NCI-H345 (cell line): ENCODE measurements at places on chromosomes 16 and 17.

GRCh38 chr17:72656130-72656763, 436.2 kb downstream of the SLC39A11 start:
- DNase-seq: no peak

GRCh38 chr16:87264634-87265033, 52.6 kb downstream of the C16orf95 start:
- no peak for DNase-seq

DNA sequence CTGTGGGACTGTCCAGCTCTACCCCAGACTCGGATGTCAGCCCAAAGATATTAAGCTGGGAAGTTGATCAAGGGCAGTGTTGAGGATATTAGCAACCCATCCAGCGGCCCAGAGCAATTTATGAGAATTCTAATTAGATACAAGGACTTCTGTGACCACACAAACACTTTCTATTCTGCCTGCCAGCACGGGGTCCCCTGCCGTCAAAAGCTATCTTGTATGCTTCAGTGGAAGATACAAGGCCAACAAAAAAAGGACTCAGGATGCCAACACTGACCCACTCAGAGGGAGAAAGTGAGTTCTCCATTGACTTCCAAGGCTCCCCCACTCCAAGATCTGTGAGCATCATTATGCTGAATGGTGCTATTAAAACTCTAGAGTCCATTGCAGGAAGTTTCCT, 390.7 kb downstream of the GRIN2A start:
- DNase-seq: no peak

DNA sequence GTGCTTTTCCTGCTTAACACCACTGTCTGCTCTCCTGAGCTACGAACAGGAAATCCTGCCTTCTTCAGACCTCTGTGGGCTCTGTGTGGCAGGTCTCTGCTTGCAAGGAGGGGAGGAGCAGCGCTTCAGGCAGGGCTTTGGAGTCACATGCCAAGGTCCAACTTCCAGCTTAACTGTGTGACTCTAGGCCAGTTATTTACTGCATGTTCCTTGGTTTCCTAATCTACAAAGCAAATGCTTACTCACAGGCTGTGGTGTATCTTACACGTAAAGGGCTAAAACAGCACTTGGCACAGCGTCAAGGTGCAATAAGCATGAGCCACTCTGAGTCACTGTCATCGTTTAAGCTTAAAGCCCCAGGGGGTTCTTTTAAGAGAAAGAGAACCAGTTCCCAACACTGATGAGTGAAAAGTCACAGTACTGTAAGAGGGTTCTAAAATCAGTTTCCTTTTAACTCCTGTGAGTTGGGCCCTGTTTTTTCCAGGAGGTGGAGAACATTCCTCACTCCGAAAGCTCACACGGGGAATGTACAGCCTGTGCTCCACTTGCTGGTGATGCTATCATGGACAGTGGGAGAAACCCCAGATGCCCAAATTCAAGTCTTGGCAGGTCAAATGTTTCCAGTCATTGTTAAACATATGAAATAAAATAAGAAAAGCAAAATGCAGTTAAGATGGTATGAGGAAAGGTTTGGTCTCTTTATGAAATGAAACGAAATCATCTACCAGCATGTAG, 54.1 kb upstream of the BCAR1 start:
- DNase-seq: peak; percentile 65

DNA sequence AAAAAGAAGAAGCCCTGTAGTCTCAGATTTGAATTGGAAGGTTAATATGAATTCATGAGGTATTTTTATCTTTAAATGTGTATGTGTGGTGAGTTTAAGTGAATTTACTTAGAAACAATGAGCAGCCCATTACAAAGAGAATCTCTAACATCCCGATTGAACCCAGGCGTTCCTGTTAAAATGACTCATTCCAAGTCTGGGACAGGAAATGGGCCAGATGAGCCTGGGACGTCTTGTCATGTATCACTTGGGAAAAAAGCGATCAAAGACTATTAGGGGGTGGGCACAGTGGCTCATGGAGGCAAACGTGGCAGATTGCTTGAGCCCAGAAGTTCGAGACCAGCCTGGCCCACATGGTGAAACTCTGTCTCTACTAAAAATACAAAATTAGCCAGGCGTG, 81.6 kb downstream of the SEC14L1 start:
- no peak for DNase-seq

GRCh38 chr16:71658771-71659170, 32.8 kb downstream of the MARVELD3 start:
- no peak for DNase-seq

GRCh38 chr16:22073350-22073749, 19.0 kb upstream of the VWA3A start:
- DNase-seq: no peak

GRCh38 chr17:5785867-5786509, 201.7 kb upstream of the NLRP1 start:
- DNase-seq: no peak

- DNase-seq: no peak
Measured at GRCh38 chr17:72124438-72124775, 3.6 kb downstream of the SOX9 start.

DNA sequence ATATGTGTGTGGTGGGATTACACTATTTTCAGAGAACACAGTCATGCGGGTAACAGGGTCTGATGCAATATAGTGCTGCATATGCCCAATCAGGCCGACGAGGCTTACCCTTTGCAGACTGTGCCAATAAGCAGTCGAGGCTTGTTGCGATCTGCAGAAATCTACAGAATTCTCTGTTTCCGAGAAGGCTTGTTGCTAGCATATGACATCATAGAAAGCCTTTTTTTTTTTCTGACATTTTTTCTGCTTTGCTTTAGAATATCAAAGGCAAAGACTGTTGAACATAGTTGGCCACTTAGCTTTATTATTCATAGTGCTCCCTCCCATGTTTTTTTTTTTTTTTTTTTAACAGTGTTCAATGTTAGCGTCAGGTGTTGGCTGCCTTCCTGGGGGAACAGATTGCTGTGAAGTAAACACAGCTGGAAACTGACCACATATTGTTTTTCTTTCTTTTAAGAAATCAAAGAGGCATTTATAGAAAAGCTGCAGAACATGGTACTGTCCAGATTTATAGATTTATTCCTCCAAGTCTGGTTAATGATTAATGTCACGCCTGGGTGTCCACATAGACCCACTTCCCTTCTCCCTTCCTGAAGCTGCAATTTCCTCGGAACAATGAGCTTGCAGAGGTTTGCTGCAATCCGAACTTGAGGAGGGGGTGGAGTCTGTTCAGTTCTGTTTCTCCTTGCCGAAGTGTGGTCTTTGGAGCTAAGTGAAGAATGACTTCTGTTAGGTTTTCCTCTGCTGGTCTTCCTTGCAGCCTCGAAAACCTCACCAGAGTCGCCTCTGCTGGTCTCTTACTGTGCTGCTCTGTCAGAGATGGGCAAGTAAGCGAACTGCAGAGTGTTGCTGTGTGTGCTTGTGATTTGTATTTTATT, 87.3 kb downstream of the MAP2K6 start:
- peak; percentile 30 for DNase-seq

- no peak for DNase-seq
Measured at GRCh38 chr16:79318143-79318899, 282.2 kb downstream of the MAF start.

- no peak for DNase-seq
Measured at GRCh38 chr17:36088670-36089338, 1.1 kb downstream of the CCL3 start.

GRCh38 chr16:3065069-3065741, at the start of gene IL32:
TSS of gene IL32 (plus strand) at chr16:3065640. CDS start at chr16:3065812, 172 bp downstream.
- no peak for DNase-seq

- DNase-seq: no peak
Measured at GRCh38 chr16:75304521-75305363, 53.3 kb upstream of the BCAR1 start.

- no peak for DNase-seq
Measured at GRCh38 chr17:82583720-82584234, 64.2 kb downstream of the FOXK2 start.

- no peak for DNase-seq
Measured at GRCh38 chr16:9567666-9568065, 476.2 kb downstream of the HAPSTR1 start.

- DNase-seq: no peak
Measured at GRCh38 chr17:73498886-73499554, 145.2 kb downstream of the SDK2 start.

GRCh38 chr17:66661411-66662256, 173.3 kb upstream of the CACNG5 start:
- DNase-seq: peak; percentile 99

DNA sequence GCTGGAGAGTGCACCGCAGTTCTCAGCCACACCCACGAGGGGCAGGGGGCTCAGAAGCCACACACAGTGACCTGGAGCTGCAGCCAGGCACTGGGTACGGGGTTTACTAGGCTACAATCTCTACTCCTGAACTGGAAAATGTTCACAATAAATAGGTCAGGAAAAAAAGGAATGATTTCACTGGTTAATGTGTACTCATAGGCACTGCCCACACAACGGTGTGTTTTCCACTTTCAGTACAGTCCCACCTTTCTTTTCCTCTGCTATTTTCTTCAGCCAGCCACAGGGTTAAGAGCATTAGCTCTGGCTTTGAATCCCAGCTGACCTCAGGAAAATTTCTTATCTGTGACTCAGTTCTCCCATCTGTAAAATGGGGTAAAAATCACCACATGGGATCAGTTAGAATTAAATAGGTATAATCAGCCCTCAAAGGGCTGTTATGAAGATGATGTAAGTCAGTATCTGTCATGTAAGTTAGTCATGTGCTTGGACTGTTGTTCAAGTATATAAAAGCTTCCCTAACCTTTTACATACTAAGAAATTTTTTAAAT, 35.7 kb downstream of the ZCCHC14 start:
- DNase-seq: no peak

DNA sequence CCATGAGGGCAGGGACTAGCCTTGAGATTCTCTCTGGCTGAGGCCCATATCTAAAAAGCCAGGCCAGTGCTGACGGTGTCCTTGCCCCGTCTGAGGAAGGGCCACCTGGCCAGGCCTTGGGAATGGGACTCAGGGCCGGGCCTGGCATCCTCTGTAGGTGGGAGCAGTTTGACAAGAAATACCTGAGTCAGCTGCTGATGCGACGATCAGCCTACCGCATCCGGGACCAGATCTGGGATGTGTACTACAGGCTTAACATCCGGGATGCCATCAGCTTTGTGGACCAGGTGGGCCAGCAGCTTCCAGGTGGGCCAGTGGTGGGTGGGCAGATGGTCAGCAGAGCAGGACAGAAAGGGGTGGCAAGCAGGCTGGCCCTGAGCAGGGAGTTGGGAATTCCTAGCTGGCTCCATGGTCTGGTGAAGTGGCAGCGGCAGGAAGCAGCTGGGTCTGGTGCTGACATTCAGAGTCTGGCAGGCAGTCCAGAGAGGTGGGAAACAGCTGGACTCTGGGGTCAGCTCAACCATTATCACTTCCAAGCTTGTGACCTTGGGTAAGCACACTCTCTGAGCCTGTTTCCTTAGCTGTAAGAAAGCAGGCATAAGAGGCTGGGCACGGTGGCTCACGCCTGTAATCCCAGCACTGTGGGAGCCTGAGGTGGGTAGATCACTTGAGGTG, 9.5 kb downstream of the SLC9A5 start:
- DNase-seq: no peak

DNA sequence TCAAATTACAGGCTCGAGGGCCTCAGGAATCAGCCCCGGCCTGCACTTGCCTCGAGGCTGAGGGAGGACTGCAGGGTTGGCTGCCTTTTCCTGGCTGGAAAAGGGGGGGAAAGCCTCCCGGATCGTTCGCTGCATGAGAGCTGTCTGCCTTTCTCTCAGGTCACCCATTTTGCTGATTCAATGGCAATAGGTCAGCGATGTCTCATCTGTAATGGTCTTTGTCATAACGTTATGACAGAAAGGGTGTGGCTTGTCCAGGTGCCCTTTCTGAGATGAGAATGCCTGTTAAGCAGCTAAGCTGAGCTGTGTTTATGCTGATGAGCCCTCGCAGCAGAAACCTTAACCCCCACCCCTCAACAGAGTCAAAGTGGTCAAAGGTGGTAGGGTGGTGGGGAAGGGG, 81.8 kb downstream of the AKAP1 start:
- DNase-seq: no peak

DNA sequence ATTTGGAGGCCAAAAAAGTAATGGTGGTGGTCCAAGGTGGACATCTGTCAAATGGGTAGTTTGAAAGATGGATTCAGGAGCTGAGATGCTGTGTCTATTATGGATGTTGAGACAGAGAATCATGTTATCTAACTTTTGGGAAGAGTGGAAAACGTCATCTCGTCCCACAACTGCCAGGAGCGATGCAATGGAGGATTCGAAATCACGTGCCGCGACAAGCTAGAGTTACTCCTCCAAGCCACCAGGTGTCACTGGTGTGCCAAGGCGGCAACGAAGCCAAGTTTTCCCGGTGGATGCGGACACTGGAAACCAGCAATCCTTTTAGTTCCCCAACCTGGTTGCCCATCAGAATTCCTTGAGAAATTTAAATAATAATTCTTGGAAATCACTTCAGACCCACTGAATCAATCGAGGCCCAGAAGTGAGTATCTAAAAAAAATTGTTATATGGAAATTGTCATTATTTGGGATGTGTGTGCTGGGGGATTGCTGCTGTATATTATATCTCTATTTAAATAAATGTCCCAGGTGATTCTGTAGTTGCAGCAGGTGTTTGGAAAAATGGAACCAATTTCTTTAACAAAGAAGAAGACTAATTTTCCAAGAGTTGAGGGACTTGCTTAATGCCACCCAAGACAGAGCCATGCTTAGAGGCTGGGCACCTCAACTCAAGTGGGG, 206.1 kb downstream of the HAPSTR1 start:
- DNase-seq: no peak

DNA sequence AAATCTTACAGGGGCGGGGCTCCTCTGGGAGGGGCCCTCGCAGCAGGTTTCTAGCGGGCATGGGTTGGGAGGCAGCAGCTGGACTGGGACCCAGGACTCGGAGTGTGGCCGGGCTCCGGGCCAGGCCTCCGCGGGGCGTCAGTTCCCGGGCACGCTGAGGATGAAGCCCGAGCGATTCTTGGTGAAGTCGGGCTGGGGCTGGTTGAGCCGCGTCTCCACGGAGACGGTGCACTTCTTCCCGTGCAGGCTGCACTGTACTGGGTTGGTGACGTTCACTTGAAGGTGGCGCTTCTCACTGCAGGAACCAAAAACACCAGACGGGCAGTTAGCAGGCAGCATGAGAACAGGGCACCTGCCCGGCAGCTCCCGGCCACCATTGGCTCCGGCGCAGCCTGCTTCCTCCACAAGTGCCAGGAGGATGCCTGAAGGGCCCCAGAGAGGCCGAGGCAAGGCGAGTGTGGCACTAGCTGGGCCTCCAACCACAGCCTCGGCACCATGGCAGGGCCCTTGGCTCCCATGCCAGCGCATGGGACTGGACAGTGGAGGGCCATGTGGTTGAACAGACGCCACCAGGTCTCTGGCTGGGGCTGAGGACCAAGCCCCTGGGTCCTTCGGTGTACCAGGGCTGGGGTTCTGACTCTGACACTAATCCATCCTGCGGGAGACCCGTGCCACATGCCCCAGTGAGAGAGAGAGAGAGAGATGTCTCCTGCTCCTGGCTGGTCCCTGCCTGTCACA, 8.0 kb downstream of the CDK5R1 start:
- no peak for DNase-seq

GRCh38 chr16:57834936-57835335, 32.6 kb upstream of the KIFC3 start:
- no peak for DNase-seq
